ENCODE measurements at places on chromosomes 6 and 20. TPM values are rescaled to one million over a fixed set of nuclear protein-coding genes. Genes with fewer than 3 reads are reported as not detected.

GRCh38 chr6:93083337-93084230 lies 335.8 kb downstream of the EPHA7 start:
- DNase-seq: peak; percentile 4

Gene RAET1E
- 0.97 TPM for polyA plus RNA-seq

DNA sequence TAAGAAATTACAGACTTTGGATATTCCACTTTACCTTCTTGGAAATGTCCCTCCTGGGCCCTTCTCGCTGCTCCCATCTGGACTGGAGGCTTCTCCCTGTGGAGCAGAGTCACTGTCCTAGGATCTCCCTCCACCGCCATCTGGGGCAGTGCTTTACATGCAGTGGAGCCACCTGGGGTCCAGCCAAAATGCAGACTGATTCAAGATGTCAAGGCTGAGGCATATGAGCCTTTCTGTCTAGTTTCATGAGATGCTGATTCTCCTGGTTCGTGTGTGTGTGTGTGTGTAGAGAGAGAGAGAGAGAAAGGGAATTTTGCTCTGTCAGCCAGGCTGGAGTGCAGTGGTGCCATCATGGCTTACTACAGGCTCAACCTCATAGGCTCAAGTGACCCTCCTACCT lies 14.9 kb downstream of the MICA start:
- DNase-seq: no peak

DNA sequence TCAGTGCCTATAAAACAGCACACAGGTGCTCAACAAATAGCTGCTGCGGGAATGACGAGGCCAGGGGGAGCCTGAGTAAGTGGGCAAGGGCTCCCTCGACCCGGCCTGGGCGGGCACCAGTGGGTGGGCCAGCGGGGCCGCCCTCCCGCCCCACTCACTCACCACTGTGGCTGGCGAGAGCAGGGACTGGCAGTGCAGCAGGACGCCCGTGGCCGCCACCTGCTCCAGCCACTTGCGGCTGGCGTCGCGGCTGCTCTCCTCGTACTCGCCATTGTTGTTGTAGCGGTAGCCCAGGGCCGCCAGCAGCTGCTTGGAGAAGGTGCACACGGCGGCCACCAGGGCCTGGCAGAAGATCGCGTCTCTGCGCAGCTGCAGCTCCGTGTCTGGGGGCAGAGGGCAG lies 191.5 kb downstream of the PREX1 start:
- no peak for DNase-seq

Gene MRPS18B
- polyA plus RNA-seq: 50.8 TPM

Gene MEP1A
- not detected for polyA plus RNA-seq

DNA sequence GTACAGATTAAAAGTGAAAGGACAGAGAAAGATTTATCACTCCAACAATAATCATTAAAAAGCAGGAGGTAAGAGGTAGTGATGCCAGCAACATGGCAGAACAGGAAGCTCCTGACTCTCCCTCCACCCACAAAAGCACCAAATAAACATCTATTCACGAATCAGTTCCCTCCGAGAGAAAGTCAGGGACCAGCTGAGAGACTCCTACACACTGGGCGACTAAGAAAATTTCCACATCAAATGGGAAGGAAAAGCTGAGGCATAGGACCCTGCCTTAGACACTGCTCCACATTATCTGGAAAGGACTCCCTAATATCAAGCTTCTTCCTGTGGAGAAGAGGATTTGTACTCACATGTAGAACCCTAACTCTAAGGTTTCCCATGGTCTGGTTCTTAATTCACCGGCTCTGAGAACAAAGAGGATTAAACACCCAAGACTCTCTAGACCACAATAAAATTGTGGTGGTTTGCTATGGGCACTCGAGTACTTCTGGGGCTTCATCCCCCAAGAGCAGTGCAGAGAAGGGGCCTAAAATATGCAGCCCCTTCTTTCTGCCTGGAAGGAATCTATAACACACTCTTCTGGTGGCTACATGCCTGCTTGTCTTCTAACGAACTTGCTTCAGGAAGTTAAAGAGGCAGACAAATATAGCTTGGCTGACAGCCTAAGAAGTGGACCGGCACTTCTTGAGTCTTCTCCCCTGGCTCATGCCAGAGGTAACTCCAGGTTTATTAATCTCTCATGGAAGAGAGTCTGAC lies 29.4 kb upstream of the ASF1A start:
- DNase-seq: no peak

Gene STK38
- 33.7 TPM for polyA plus RNA-seq

- no peak for DNase-seq
These were observed 124.9 kb upstream of the MAFB start for GRCh38 chr20:40813708-40814630.

Gene ATXN1
- polyA plus RNA-seq: 13.6 TPM

Gene BRPF3
- 24.2 TPM for polyA plus RNA-seq

- DNase-seq: peak; percentile 36
These were observed 9.0 kb upstream of the HDAC2 start for GRCh38 chr6:113979937-113980336.

Gene NEURL2
- 13.9 TPM for polyA plus RNA-seq

Gene SGK2
- 1.5 TPM for polyA plus RNA-seq

- peak; percentile 56 for DNase-seq
These were observed 242.8 kb upstream of the TCF21 start for GRCh38 chr6:133645966-133646740.
